ENCODE measurements at places on chromosomes 2 and 18. TPM values are rescaled to one million over a fixed set of nuclear protein-coding genes. Genes with fewer than 3 reads are reported as not detected.

DNA sequence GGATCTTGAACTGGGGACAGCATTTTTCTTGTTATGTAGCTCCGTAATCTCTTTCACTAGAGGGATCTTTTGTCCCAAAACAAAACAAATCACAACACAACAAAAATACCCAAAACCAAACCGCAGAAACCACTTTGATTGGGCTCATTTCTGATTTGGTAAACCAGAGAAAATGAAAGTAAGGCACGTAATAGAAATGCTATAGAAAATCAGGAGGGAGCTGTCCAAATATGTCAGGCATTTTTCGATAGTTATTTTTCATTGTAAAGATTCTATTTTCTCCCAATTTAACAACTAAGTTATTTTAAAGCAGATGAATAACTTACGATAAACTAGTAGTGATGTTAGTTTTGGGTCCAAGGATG, 406.5 kb downstream of the XIRP2 start:
- no peak for DNase-seq

- no peak for DNase-seq
Observed at GRCh38 chr2:205170399-205170798, 511.9 kb upstream of the NRP2 start.

- no peak for DNase-seq
Observed at GRCh38 chr2:37916512-37917082, 8.5 kb upstream of the RMDN2 start.

- no peak for DNase-seq
Observed at GRCh38 chr18:62070302-62070701, 116.6 kb downstream of the PIGN start.

DNA sequence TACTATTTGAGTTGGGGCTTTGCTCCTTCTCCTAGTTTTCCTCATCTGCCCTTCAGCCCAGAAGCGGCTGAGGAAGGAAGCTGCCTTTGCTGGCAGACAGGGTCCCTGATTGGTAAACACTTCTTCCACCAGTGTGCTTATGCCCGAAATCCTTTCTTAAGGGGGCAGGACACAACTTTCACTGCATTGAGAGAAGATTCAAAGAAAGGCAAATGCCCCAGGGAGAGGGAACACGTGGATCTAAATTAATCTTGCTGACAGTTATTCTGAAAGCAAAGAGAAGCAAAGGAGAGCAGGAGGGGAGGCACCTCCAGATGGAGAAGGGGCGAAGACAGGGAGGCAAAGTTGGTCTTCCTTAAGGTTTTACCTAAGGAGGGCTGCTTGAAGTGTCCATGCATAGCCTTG, 92.1 kb upstream of the EFEMP1 start:
- DNase-seq = no peak

GRCh38 chr2:164933671-164934189, 21.6 kb downstream of the SLC38A11 start:
- no peak for DNase-seq

DNA sequence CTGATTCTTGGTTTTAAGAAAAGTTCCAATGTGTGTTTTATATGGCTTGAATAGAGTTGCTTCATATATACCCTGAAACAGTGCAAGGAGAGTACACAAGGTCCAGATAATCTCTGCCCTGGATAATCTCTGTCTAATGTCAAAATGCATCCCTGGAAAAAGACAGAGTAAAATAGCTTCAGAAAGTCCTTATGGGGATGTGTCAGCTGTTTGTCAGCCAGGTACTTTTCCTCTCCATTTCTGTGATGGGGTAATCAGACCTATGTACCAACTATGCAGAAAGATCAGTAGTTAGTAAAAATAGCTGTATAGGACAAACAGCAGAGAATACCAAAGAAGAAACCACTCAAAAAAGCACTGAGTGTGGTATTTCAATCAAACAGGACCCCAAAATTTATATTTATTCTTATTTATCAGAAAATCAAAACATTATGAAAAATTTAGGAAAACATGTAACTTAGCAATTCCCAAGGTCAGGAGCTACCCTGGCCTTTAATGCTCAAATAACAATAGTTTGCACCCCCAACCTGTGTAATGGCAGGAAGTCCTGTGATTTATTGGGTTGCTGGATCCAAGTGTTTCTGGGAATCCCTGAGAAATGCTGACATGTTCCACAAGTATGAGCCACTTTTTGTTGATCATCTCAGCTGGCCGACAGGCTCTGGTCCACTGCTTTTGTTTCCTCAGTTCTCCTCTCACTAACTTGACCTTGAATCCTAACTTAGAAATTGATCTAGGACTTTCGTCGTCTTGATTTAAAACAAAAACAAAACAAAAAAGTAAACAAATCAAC, 69.6 kb downstream of the MDH1 start:
- DNase-seq = no peak

- no peak for DNase-seq
Observed at GRCh38 chr2:44397447-44398175, 35.9 kb downstream of the CAMKMT start.

GRCh38 chr2:100879296-100879695, 59.4 kb downstream of the NPAS2 start:
- DNase-seq = no peak

STK11IP gene
- total RNA-seq = 58.5 TPM

Measured in sciatic nerve (tissue), 2 donors.